ENCODE measurements at places on chromosomes 5 and 9. TPM values are rescaled to one million over a fixed set of nuclear protein-coding genes. Genes with fewer than 3 reads are reported as not detected.

Gene TRPM3
- not detected for total RNA-seq

Gene LCN15
- total RNA-seq: 0.05 TPM

Gene C5orf58
- 0.15 TPM for total RNA-seq

Gene SPINK13
- not detected for total RNA-seq

Gene P4HA2
- 25.1 TPM for total RNA-seq

Gene SLC25A51
- 23.4 TPM for total RNA-seq

Gene SEC61B
- total RNA-seq: 90.4 TPM

Gene PKD2L2
- not detected for total RNA-seq
